ENCODE measurements at places on chromosomes 5 and 9.

- DNase-seq: no peak
Measured at GRCh38 chr5:10583663-10584572, 20.0 kb downstream of the ANKRD33B start.

DNA sequence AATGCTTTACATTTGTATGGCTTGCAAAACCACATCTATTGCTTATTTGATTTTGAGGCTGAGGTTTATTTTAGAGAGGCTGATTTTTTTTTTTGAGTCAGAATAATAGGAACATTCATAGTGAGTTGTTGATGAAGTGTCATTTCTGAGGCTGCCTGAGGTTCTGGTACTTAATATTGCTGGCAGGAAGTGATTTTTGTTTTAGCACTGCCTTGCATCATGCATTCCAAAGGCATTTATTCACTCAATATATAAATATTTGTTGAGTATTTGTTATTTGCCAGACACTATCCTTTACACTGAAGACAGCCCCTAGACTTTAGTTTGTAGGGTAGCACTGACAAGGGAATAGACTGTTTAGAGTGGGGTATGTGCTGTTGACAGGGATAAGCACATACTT, 2.7 kb downstream of the RNF20 start:
- no peak for DNase-seq

GRCh38 chr5:25006734-25007133, 362.0 kb upstream of the CDH10 start:
- no peak for DNase-seq

- no peak for DNase-seq
Measured at GRCh38 chr9:128937310-128938165, 9.9 kb downstream of the DOLK start.

GRCh38 chr5:143110591-143110990, 292.9 kb downstream of the NR3C1 start:
- DNase-seq: no peak

GRCh38 chr5:178624631-178625546, 2.0 kb downstream of the CLK4 start:
- no peak for DNase-seq

DNA sequence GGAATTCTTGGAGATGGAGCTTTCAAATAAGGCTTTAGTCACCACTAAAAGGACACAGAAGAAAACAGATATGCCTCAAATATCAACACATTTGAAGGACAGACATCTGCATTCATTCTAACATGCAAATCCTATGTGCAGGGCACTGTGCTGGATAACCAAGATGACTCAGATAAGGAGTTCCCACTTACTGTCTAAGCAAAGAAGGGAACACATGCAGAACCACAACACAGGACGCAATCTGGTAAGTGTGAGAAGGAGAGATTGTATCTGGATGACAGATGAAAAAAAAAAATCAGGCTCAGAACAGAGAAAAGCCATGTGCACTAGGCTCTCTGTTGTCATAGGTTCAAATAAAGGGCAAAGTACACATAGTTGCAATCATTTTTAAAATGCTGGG, 42.5 kb downstream of the ELAVL2 start:
- DNase-seq: no peak

DNA sequence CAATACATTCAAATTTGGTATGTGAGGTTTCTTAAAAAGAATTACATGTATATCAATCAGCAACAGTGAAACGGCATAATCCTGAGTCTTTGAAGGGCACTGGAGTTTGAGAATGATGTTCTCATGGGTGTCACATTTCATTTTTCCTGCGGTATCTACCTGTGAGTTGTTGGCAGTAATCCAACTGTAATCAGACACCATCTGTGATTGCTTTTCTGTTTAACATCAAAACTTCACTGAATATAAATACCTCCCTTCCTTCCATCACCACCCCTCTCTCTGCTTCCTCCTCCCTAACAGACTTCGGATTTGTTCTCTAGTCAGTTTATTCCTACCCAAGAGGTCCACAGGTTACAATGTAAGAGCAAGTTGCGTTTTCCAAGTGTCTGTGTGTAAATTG, 275.2 kb upstream of the PCSK5 start:
- no peak for DNase-seq

GRCh38 chr5:109192555-109193281, 217.1 kb downstream of the PJA2 start:
- DNase-seq: no peak

- no peak for DNase-seq
Measured at GRCh38 chr9:78292716-78293497, 4.0 kb upstream of the PSAT1 start.

DNA sequence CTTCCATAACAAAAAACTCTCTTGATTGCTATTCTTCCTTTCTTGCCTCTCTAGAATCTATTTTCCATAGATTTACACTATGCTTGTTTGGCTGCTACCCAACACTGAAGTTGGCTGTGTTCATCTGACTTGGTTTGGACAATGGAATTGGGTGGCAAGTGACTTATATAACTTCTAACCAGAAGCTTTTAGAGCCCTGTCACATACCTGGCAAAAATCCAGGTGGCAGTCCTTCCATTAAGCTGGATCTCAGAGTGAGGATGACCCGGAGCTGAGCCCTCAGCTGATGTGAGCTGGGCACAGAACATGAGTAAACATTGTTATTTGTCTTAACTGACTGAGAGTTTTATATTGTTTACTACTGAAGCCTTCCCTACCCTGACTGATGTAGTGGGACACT, 225.7 kb downstream of the TLR4 start:
- DNase-seq: no peak

DNA sequence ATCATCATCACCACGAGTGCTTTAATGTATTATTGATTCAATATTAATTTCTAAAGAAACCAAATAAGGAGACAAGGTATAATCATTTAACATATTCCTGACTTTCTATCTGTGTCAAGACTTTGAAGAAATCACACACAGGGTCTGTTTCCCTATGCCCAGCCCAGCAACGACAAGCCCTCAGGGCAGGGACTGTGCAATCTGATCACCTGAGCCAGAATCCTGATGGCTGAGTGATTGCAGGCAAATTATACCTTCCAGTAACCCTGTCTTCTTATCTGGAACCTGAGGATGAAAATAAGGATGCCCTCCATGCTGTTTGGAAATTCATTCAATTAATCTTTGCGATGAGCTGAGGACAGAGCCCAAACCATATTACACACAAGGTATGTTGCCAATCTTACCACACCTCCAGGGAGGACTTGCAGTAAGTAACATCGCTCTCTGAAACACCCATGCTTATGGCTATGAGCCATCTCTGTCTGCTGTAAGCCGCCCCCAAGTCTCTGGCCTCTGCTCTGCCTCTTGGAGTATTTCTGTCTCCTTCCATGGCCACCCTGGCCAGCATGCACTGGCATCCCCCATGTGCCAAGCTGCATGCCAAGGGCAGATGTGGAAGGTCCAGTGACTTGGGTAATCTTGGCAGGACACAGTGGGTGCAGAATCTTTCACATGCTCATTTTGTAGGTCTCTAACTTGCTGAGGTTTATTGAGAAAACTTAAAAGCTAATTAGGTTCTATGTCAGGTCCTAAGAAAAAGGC, 10.6 kb downstream of the TAS2R1 start:
- no peak for DNase-seq

DNA sequence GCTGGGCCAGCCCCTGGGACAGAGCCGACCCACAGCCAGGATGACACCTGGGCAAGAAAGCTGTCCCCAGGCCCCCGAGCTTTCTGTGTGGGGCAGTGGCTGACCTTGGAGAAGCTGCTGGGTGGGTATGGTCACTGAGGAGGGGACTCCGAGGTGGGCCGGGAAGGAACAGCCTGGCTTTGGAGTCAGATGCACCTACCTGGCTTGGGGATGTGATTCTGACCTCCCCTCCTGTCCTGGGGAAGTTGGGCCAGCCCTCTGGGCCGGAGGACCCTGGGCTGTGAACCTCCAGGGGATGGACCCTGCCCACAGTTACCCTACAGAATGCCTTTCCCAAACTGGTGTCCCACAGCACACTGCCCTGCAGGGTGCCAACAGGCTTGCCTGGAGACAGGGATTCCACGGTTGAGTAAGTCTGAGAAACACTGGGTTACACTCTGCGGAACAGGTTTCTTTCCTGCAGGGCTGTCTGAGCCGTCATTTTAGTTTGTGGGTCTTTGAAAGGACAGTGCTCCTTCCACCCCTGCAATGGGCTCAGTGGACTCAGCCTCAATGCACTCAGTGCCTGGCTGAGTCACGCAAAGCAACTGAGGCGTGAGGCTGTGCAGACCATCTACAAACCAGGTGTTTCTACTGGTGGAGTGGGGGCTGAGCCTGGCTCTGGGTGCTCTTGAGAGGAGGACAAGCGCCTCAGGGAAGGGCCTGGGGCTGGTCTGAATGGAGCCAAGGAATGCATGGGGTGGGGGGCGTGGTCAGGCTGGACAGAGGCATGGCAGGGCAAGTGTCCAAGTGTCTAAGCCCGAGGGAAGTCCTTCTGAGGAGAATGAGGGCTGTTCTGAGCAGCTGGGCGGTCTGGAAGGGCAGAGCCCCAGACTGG, 41.3 kb upstream of the PHYKPL start:
- DNase-seq: no peak

DNA sequence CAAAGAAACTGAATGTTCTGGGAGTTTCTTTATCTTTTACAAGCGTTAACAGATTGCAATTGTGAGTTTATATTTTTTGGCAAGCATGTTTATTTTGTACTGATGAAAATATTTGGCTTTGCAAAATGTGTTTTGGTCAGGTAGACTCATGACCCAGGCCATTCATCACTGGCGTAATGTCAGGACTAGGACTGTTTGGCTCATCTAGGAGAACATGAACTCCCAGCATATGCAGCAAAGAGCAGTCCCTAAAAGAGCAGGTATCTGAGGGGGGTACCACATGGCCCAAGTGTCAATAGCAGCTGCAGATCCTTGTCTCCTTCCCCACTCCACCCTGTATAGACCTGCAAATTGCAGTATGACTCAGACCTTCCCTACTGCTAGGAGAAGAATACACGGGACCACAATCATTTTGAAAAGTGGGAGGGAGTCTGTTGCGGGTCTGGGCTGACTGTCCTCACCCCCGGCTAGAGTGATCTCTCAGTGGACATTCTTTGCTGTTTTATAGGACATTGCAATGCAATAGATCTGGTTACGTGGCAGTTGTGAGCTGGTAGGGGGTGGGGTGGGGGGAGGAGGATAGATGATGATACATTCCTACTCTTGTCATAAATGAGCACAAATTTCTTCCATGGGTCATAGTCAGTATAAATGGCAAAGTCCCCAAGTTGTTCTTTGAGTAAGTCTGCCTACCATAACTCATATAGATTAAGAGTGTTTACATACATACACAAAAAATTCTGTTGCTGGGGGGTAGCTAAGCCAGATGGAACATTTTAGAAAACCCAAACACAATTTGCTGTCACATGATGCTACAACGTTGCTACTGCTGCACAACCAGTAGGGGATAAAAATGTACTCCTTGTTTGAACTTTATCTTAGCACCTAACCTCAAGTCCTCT, 20.8 kb upstream of the SNCAIP start:
- DNase-seq: no peak

- peak; percentile 32 for DNase-seq
Measured at GRCh38 chr5:151757233-151758140, 944 bp downstream of the ATOX1 start.

DNA sequence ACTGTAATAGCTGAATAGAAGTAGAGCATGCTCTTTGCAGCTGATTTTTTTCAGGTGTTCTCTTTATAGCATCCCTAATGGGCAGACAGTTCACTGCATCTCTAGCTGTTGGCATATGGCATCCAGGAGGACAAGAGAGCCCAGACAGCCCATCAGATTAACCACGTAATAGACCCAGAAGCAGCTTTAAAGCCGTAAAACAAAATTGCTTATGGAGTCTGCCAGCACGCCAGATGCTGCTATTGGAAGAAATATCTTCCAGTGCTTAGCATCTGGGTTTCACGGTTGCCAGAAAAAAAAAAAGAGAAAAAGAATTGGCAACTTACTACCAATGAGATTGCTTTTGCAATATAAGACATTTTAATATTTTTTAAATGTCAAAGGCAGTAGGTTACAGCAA, 869.4 kb upstream of the NUDT12 start:
- DNase-seq: no peak

DNA sequence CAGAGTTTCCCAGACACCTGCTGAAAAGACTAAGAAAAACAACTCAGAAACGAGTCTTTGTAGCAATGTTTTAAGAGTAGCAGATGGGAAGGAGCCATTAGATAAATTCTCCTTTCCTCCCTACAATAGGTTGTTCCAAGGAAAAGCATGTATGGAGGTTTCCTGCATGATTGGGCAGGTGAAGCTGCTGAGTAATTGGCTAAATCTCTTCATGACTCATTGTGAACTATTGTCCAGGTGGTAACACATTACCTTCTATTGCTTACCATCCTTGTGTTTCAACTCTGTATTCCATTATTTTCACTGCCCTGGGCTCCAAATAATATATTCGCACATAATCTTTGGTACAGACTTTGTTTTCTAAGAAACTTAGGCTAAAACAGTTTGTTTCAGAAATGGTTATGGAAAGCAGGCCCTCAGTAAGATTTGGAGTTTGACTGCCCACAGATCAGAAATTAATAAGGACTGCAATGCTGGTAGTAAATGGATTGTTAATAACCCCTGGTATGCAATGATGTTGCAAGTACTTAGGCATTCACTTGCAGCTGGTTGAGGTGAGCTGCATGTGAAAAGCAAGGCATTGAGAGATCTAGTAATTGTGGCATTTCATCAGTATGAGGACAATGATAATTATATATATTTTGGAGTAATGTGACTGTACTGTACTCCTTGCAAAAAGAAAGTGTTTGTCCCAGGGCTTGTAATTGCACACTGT, 281.4 kb upstream of the VLDLR start:
- no peak for DNase-seq

Measured in stimulated activated CD4-positive, alpha-beta T cell treated with anti-CD3 and anti-CD28 coated beads, Interleukin-12 subunit alpha, Interleukin-12 subunit beta, amount 100 ng/mL, for 4 hours (primary cell).